ENCODE measurements at places on chromosomes 6 and 20.

DNA sequence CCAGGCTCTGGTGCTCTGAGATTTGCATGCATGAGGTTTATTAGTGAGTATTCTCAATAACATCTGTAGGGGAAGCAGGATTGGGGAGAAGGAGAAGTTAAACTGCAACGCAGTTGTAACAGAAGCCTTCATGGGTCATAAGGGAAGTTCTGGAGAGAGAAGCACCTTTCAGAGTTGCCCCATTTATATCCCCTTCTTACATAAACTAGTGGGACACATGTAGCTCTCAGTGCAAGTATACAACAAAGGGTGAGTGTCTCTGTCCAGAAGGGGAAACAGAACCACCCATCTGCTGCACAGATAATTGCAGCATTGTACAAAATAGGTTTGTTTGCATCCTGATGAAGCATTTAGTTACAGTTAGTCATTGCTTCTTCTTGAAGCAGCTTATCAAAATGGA is 4.3 kb upstream of the ADGB start:
- no peak for DNase-seq

- no peak for DNase-seq
These were observed 2.8 kb upstream of the LRRC1 start for GRCh38 chr6:53792016-53792415.

DNA sequence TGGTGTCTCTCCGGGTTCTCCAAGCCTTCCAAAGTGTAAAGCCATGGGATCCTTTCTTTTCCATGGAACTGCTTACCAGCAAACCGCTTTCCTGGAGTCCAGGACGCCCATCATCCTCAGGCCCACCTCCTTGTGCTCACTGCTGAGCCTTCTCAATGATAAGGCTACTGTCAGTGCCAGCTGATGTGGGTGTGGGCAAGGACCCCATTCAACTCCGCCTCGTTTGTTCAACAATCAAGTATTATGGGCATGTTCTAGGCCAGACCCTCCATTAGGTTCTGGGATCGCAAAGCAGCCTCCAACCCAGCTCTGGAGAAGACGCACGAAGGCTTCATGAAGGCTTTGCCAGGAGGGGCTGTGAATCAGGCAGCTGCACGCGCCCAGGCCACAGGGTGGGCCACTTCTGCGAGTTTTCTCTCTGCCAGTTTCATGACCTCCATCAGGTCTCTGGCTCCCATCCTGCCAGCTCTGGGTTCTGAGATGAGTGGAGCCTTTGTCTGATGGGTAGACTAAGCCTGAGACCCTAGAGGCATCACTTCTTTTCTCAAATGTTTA is 177.1 kb downstream of the MRPL14 start:
- DNase-seq = no peak

- DNase-seq = peak; percentile 13
These were observed 391.8 kb downstream of the ARHGAP18 start for GRCh38 chr6:129317931-129318820.

- DNase-seq = no peak
These were observed 412.1 kb downstream of the QKI start for GRCh38 chr6:163826629-163827028.

DNA sequence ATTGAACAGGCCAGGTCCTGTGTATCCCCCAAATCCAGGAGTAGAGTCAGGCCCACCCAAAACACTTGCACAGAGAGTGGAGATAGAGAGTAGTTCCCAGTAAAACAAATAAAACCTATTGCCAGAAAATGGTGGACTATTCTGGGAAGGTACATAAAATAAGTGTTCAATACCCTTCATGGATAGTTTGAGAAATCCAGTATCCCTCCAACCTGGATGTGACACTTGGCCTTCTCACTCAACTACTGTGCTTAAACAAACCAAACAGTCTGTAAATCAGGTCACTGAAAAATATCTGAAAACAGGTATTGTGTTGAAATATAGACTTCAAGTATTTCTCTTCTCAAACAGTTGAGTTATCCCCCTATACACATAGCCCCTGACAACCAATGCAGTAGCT is 161.6 kb upstream of the COL21A1 start:
- DNase-seq = no peak

DNA sequence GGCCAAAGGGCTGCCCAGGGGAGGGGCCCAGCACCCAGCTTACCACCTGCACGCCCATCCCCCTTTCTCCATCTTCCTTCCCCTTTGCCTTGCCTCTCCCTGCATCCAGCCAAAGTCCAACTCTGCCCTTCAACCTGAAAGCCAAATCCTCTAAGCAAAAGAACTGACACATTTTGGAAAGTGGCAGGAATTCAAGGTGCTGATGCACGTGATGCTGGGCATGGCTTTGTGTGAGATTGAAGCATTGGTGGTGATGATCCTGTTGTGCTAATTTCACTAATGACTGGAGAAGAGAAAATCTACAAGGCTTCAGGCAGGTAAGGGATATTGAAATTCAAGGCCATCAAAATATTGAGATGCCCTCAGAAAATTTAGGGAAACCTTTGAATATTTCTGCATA is 23.3 kb downstream of the SYNDIG1 start:
- no peak for DNase-seq

GRCh38 chr20:2872459-2873009 is 747 bp upstream of the PTPRA start:
- no peak for DNase-seq

DNA sequence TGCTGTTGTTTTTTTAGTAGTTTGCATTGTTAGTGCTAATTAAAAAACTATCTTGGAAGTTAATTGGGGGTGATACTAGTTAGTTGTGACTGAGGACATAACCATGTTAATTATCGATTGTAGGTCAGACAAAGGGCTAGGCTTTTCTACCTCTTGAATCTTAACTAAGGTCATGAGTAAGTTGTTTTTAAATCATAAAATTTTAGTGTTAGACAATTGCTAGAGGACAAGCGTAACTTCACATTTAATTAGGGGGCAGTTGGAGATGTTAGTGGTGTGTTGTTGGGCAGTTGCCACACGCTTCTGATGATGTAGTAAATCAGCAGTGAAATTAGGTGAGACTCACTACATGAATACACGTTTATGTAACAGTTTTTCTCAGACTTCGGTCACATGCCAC is 619.1 kb upstream of the FLRT3 start:
- no peak for DNase-seq
